GM06990 (cell line): ENCODE measurements at places on chromosomes 1 and 21.

GRCh38 chr1:6907201-6907600 is 121.9 kb downstream of the CAMTA1 start:
- no peak for DNase-seq

DNA sequence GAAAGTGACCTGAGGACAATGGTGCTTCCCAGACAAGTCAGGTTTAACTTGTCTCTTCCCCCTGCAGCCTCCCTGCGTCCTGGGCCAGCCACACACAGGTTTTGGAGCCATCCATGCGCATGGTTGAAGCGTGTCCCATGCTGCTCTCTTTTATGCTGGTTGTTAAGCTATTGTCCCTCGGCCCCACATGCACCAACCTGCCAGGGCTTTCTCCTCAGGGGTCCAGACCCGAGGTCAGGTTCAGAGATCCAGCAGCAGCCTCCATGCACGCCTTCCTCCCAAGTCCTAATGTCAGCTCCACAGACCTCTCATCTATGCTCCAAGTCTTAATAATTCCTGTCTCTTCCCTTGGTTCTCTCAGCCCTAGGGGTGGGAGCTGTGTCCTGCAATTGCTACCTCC is 1.6 kb downstream of the ABCA4 start:
- DNase-seq = no peak

DNA sequence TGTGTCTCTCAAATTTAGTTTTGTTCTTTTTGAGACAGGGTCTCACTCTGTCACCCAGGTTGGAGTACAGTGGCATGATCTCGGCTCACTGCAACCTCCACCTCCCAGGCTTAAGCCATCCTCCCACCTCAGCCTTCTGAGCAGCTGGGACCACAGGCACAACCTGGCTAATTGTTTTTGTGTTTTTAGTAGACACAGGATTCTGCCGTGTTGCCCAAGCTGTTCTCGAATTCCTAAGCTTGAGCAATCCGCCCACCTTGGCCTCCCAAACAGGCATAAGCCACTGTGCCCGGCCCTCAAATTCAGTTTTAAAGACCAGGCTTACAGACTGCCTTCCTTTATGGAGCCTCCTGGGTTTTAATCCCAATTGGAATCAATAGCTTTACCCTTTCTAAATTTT is 83.7 kb upstream of the SELENON start:
- DNase-seq = no peak

DNA sequence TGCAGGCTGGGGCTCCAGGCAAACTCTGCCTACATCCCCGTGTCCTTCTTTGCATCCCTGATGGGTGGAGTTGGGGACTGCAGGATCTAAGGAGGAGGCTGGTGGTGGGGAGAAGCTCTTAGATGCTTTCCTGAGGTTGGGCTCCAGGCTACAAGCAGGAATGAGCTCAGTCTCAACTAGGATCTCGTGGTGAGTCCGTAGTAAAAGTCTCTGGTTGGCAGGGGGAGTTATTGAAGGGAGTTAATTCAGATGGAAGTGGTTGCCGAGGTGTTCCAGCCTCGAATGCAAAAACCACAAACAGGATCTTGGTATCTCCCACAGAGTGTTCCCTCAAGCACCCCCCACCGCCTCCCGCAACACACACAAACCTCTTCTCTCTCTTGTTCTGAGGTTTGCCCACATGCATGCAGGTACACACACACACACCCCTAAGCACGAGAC is 35.0 kb downstream of the TMCC2 start:
- no peak for DNase-seq

DNA sequence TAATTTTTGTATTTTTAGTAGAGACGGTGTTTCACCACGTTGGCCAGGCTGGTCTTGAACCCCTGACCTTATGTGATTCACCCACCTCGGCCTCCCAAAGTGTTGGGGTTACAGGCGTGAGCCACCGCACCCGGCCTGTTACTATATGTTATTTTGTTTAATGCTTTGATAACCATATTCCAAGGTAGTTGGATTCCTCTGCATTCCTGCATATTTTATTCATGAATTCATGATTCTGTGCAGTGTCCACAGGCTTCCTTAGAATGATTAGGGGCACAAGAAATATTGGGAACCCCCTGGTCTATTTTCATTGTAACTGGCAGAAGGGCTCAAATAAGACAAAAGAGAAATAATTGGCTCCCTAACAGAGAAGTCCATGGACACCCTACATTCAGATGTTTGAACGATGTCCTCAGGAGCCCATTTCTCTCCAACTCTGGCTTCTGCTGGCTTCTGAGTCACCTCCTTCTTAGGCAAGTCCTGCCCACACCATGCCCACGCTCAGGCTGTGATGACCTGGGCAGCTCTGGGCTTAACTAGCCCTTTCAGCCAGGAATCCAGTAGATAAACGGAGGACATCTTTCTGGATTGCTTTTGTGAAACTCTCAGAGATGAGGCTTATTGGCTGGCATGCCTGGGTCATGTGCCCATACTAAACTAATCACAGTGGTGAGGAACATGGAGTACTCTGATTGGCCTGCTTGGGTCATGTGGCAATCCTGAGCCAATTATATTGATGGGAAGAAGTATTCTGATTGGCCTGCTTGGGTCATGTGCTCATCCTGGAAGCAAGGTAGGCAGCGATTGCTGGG is 32.6 kb downstream of the TNFRSF8 start:
- no peak for DNase-seq

- DNase-seq = no peak
These were observed 22.7 kb downstream of the FMO3 start for GRCh38 chr1:171113382-171113781.

GRCh38 chr1:30753118-30753517 is 4.5 kb downstream of the LAPTM5 start:
- no peak for DNase-seq

GRCh38 chr1:32291145-32291707 is 657 bp upstream of the HDAC1 start:
- DNase-seq = no peak

DNA sequence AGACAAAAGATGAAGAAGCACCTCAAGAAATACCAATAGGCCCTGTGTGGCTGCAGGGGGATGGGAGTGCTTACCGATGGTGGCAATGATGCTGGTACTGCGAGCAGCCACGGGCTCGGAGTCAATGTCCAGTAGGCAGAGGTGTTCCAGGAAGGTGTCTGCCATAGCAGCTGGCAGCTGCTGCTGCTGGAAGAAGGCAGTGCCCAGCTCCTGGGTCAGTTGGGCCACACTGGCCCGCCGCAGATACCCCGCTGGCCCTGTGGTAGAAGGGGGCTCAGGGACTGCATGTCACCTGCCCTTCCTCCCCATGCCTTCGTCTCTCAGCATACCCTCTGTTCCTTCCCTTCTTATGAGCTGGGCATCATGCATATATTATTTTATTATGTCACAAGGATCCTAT is 1.2 kb downstream of the PKLR start:
- DNase-seq = no peak

- DNase-seq = no peak
These were observed 244.3 kb upstream of the NRIP1 start for GRCh38 chr21:15309022-15309590.

GRCh38 chr1:225815526-225816178 is 5.7 kb downstream of the EPHX1 start:
- DNase-seq = no peak

DNA sequence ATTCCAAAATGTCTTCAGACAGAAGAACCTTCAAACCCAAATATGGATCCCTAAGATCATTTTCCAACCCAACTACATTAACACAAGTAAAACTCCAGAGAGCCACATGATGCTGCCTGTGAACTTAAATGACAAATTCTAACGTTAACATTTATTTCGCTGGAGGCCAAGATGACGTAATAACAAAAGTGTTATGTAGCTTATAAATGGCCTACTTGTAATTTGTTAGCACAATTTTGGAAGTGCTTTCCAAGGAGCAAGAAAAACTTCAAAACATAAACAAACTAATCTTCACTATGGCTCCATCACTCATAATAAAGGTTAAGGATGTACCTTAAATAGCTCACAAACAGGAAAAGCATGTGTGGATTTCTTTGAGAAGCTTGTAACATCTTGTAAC is 126.7 kb downstream of the HLCS start:
- DNase-seq = no peak

DNA sequence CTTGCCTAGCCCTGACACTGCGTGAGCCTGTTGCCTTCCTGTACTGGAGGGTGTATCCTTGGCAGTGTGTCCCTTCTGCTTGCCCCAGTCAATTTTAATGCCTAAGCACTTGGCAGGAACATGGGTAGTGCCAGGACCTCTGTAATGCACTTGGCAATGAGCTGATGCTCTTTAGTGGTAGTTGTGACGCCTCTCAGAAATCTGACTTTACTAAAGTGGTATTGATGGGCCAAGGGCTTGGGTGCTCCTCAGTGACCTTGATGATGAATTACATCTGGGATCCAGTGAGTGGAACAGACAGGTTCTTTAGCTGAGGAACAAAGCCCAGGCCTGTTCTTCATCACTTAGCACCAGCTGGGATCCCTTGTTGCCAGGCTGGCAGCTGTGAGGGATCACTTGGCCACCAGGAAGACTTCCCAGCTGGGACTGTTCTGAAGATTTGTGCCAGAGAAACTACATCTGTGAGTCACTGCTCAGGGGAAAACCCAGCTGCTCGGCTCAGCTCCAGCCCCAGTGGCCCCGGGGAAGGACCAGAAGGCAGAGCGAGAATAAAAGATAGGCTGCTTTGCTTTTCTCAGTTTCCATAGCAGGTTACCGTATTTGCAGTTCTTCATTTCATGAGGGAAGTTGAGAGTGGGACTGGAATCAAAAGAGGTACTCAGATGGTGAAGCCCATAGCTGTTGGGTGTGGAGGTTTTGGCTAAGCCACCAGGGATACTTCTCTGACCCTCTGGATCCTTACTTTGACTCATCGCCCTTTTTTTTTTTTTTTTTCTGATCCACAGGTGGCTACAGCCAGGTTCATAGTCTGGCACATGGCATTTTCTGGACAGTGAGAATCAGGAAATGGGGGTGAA is 28.5 kb upstream of the KCNA2 start:
- DNase-seq = peak; percentile 86

DNA sequence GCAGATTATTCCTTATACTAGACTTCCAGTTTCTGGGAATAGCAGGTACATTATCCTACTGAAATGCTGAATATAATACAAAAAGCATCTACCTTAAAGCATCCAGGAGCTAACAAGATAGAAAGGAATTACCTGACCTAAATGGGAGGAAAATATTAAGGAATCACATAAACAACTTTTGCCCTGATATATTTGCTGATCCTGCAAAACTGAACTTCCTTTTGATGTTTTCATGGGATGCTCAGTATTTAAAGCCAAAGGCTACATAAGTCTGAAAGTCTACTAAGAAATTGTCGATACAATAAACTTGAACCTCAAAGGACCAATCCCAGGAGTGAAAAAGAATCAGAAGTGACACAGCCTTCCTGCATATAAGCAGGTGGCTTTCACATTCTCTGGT is 85.6 kb upstream of the C1orf21 start:
- DNase-seq = no peak

DNA sequence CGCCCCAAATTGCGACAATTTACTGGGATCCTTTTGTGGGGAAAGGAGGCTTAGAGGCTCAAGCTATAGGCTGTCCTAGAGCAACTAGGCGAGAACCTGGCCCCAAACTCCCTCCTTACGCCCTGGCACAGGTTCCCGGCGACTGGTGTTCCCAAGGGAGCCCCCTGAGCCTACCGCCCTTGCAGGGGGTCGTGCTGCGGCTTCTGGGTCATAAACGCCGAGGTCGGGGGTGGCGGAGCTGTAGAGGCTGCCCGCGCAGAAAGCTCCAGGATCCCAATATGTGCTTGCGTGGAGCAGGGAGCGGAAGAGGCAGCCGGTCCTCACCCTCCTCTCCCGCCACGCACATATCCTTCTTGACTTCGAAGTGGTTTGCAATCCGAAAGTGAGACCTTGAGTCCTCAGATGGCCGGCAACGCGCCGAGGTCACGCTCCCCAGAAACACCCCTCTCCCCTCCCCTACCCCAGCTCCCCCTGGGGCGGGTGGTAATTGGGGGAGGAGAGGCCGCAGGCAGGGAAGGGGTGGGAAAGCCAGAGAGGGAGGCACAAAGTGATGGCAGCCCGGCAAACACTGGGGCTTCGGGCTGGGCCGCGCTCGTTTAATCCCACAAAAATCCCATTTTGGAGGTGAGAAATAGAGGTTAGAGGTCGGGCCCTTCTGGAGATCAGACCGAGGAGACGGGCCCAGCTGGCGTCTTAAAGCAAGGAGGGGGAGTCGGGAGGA is 6.2 kb downstream of the SIM2 start:
- DNase-seq = no peak

GRCh38 chr1:6948861-6949260 is 163.6 kb downstream of the CAMTA1 start:
- no peak for DNase-seq

GRCh38 chr1:88079036-88079435 is 605.0 kb upstream of the PKN2 start:
- no peak for DNase-seq

- no peak for DNase-seq
These were observed 36.6 kb downstream of the VANGL2 start for GRCh38 chr1:160436966-160437365.

GRCh38 chr1:41900603-41901444 is 17.9 kb downstream of the HIVEP3 start:
- no peak for DNase-seq

DNA sequence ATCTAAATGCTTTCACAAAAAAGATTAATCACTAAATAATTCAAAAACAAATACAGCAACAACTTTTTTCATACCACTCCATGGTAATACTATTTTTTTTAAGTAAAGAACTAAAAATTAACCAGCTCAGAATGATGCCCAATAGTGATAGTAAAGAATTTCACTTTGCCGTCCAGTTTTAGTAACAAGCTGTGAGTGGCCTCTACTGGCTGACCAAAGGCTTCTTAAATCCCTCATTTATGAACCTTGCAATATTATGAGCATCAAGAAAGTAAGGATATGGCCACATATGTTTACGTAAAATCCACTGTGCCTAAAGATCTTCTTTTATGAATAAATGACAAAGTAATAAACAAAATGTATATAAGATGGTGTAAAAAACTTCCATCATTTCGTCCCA is 108.6 kb downstream of the GPATCH2 start:
- DNase-seq = no peak

- no peak for DNase-seq
These were observed 206.6 kb upstream of the DUSP10 start for GRCh38 chr1:221948459-221948858.

- DNase-seq = no peak
These were observed 45.5 kb upstream of the KCNJ15 start for GRCh38 chr21:38211321-38211720.

GRCh38 chr1:99811075-99811474 is 39.1 kb upstream of the AGL start:
- no peak for DNase-seq

- DNase-seq = no peak
These were observed 22.7 kb upstream of the LAMC2 start for GRCh38 chr1:183163316-183163715.
